ENCODE measurements at places on chromosomes 5 and 9.

- DNase-seq = no peak
These were observed 756 bp downstream of the VAV2 start for GRCh38 chr9:133991214-133991921.

- DNase-seq = no peak
These were observed 386 bp upstream of the MATR3 start for GRCh38 chr5:139293202-139293506.

DNA sequence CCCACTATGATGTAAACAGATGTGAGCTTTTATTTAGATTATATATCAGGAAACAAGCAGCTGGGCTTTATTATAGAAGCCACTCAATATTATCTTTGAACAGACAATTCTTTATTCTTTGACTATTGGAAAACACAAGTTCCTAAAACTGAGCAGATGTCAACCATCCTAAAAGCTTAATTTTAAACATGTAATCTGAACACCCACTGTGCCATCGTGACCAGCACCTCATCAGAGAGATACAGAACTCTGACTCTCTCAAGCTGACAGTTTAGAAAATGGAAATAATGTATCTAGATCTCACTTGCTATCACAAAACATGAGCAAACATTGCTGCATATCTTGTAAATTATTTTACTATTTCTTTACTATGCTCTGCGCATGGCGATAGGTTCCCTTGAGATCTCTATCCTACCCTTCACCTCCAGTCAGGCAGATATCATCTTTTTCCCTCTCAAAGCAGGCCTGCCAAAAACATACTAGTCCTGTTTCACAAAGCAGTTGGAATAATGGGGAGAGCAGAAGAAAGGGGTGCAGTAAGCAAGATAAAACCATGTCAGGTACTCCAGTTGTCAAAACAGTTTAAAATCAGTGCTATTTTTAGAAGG, 151.0 kb downstream of the KIAA0825 start:
- no peak for DNase-seq

- peak; percentile 72 for DNase-seq
These were observed 2124.9 kb downstream of the MAT2B start for GRCh38 chr5:165630261-165630778.

Data from NCI-H2081 (cell line).